ENCODE measurements at places on chromosomes 3 and 15.

DNA sequence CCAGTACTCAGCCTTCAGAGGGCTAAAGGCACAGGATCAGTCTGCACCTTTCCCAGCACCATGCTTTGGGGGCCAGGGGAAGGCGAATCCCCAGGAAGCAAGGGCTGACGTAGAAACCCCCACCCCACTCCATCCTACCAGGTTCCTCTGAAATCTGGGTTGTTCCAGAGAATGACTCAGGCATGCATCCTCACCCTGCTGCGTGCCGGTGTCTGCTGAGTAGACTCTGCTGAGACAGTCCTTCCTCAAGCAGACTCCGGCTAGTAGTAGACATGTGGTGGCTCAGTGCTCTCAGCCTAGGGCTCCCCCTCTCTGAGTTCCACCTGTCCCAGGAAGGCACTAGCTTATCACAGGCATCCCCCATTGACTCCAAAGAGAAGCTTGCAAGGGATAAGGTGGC is 9.0 kb downstream of the TMEM43 start:
- no peak for DNase-seq

- no peak for DNase-seq
Measured at GRCh38 chr3:107913701-107914100, 177.1 kb downstream of the CD47 start.

DNA sequence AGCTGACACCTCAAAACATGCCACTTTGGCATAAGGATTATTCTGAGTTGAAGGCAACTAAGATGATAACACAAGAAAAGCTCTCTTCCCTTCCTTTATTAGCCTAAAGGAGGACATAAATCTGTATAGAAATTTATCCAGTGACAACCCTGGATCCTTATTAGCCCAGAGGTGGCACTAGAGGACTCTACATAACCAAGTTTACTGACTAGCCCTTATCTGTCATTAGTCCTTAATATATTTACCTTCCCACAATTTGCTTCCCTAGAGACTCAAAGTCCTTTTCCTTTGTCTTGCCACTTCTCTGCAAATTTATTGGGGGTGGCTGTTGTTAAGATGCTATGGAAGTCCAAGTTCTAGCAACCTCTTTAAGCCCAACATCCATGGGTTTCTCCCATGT is 26.7 kb downstream of the CEP70 start:
- DNase-seq = no peak

DNA sequence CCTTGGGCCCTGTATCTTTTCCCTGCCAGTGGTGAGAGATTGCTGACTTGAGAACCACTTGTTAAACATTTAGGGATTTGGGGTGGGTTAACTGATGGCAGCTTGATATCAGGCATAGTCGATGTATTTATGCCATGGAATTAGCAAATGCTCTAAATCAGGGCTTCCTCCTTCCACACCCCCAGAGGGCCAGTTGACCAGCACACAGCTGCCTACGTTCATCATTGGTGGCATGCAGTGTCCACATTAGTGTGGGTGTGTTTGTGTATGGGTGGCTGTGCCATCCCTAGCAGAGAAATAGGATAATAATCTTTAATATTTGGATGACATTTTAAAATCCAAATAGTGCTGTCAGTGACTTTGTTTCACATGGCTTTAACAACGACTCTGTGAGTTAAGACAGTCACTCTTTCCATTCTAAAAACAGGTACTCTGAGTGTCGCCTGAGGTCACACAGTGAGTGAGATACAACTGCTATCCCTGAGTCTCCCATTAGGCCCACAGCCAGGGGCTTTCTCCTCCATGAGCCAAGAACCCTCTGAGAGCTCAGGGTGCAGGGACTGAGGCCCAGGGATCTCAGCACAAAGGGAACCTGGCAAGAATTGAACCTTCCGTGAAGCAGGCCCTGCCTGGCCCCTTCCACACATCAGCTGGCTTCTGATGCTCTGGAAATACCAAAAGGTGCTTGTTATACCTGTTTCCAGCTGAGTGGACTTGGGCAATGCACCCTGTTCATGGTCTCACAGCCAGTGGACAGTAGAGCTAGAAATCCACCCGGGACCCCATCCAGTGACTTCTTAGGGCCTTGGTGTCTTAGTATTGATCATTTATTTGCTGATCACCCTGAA is 4.3 kb upstream of the LTF start:
- no peak for DNase-seq

DNA sequence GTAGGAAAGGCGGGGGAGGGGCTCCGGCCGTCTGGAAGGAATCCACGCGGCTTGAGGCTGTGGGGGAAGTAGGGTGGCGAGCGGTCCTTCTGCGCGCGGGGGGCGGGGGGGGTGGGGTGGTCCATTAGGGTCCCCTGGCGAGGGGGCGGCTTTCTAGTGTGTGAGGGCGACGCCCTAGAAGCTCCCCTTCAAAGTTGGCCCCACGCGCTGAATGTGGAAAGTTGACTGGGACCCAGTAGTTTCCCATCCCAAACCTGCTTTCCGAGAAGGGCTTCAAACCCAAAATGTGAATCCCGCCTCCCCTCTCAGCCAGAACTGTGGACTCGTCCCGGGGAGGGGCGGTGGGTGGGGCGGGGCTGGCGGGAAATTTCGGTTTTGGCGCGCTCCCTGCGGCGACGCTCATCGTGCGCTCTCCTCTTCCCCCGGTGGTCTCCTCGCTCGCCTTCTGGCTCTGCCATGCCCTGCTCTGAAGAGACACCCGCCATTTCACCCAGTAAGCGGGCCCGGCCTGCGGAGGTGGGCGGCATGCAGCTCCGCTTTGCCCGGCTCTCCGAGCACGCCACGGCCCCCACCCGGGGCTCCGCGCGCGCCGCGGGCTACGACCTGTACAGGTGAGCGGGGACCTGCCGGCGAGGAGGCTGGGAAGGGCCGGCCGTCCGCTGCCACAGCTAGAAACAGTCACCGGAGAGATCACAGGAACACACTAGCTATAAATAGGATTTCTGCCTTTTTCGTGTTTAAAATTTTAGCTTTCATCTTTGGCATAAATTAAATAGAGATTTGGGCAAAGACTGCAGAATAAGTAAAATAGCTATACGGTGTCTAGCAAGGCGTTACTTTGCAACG is 790 bp downstream of the DUT start:
- DNase-seq = peak; percentile 93

DNA sequence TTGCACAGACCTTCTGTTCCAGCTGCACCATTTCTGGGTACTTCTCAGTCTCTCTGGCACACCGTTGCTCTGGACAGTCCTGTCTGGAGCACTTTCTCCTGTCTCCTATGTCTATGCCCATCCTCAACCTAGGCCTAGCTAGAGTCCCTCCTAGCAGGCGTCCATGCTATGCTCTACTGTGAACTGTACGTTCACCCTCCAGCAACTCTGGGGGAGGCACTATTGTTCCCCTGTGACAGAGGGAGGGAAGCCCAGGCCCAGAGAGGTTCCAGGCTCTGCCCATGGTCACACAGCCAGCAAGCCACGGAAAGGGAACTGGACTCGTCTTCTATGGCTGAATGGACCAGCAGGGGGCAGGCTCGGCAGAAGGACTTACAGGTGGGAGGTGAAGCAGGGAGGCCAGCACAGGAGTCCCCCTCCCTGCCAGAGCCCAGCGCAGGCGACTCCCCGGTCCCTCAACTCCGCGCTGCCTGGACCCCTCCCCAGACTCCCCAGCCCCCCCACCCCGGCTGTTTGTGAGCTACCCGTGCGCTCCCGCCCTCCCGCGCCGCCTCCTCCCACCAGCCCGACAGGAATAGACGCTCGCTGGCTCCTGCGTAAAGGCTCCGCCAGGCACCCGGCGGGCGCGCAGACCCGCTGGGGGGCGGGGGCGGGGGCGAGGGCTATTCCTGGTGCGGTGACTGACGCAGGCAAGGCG is 1.7 kb upstream of the LINGO1 start:
- DNase-seq = peak; percentile 76
